ENCODE measurements at places on chromosomes 6 and 20.

GRCh38 chr6:48101290-48101689 lies 9.7 kb downstream of the PTCHD4 start:
- no peak for DNase-seq

DNA sequence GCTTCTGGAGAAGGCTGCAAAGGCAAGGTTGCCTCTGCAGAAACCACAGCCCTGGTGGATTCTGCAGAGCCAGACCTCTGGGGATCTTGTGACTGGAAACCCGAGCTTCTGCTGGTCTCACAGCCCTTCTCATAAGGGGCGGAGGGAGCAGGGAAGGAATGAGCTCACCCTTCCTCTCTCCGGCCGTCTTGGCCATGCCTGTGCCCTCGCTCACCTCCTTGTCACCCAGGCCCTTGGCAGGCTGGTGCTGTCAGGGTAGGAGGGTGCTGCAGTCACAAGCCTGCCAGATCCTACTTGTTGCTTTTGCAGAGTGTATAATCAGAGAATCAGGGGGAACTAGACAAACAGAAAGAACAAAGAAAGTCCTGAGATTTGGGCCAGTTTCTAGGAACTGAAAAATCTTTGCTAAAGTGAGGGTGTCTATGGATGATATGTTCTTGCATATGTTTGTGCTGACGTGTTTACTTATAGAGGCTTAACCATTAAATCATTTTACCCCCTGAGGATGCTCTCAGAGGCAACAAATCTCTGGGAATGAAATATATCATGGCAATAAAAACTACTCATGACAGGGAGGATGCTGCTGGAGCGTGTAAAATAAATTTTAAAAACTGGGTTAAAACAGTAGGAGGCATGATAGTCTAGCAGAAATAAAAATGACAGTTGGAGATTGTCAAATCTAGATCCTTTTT lies 244.9 kb upstream of the SOX4 start:
- DNase-seq: no peak

GRCh38 chr20:38134427-38135270 lies 30.4 kb downstream of the TGM2 start:
- DNase-seq: peak; percentile 70

- no peak for DNase-seq
Observed at GRCh38 chr6:143741480-143741879, 63.7 kb downstream of the PHACTR2 start.

DNA sequence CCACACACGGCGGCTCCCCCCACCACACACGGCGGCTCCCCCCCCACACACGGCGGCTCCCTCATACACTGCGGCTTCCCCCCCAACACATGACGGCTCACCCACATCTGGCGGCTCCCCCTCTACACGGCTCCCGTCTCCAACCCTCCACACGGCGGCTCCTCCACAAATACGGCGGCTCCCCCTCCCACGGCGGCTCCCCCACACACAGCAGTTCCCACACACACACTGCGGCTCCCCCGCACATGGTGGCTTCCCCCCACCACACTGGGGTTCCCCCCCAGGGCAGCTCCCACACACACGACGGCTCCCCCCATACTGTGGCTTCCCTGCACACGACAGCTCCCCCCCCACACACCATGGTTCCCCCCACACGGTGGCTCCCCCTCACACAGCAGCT lies 98.0 kb downstream of the TTLL2 start:
- DNase-seq: peak; percentile 38

DNA sequence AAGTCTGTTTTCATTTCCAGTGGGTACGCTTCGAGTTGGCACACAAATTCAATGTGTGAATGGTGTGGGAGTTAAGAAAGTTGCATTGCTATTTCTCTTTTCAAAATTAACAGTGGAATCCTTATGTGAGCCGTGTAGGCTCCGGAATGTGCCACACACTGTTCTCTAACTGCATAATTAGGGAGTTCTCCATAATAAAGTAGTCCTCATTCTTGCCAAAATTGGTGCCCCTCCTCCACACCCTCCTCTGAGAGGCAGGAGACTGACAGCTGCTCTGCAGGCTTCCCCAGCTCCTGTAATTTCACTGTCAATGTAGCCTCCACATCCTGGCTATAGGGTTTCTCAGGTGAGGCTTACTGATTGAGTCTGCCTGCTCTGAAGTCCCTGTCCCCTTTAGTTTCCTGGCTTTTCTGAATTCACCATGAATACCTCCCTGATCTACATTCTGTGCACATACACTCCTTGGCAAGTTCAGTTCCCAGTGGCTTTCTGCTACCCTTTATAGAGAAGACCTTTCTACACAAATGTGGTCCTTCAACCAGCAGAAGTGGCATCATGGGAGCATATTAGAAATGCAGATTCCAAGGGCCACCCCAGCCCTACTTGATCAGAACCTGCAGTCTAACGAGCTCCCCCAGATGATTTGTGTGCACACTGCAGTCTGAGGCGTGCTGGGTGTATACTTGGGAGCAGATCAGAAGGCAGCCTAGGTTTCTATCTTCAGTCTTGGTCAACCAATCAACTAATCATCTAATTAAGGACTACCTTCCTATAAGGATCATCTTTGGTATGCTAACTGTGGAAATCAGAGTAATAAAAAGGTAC lies 19.9 kb upstream of the CCN6 start:
- DNase-seq: no peak

- DNase-seq: peak; percentile 85
Observed at GRCh38 chr6:35522660-35523658, 10.3 kb upstream of the TULP1 start.
